ENCODE measurements at places on chromosomes 5 and 9.
A peak's percentile ranks its signal among the peaks of the same experiment; 100 is the strongest.

- DNase-seq: no peak
These were observed 1.2 kb upstream of the GARIN3 start for GRCh38 chr5:157167214-157167621.

DNA sequence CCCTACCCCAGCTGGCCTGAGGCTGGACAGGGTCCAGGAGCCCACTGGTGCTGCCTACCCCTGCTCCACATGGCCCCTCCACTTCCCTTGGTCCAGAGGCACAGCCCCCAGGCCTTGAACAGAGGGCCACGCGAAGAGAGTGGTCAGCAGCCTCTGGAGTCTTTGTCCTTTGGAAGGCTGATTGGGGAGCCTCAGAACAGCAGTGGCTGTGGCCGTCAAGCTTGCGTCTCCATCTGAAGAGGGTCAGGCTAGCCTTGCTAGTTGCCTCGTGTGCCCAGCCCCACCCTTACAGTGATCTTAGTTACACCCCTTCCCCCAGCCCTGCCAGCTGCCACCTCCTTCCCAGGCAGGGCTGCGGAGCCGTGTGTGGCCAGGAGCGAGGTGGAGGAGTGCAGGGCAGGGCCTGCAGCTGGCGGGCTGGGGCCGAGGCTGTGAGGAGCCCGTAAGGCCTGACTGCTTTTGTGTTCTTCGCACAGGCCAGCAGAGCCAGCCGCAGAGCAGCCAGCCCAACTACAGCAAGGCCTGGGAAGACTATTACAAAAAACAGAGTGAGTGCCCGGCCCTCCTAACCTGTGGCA is 30.1 kb upstream of the PRDM12 start:
- no peak for DNase-seq

GRCh38 chr9:138072897-138073296 is 195.3 kb downstream of the CACNA1B start:
- DNase-seq: no peak

- DNase-seq: no peak
These were observed 16.0 kb downstream of the CXXC5 start for GRCh38 chr5:139664086-139664693.

DNA sequence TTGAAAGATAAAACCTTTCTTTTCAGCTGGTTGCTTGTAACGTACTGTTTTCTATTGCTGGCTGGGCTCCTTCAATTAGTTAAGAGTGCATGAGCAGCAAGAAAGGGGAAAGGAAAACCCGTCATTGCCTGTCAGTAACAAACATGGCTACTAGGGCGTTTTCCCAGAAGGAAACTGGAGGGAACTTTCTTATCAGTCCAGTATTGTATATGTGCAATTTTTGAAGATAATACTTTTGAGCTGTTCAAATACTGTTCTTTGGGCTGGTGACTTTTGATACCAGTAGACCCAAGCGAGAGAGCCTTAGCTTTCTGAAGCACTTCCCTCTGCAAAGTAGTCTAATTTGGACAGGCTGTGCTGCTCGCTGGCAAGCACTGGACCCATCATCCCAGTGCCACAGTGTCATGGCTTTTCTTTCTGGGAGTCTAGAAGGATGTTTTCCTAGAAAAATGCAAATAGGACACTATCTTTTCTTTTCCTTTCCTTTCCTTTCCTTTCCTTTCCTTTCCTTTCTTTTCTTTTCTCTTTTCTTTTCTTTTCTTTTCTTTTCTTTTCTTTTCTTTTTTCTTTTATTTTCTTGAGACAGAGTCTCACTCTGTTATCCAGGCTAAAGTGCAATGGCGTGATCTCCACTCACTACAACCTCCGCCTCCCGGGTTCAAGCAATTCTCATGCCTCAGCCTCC is 149.9 kb upstream of the SMIM23 start:
- no peak for DNase-seq

DNA sequence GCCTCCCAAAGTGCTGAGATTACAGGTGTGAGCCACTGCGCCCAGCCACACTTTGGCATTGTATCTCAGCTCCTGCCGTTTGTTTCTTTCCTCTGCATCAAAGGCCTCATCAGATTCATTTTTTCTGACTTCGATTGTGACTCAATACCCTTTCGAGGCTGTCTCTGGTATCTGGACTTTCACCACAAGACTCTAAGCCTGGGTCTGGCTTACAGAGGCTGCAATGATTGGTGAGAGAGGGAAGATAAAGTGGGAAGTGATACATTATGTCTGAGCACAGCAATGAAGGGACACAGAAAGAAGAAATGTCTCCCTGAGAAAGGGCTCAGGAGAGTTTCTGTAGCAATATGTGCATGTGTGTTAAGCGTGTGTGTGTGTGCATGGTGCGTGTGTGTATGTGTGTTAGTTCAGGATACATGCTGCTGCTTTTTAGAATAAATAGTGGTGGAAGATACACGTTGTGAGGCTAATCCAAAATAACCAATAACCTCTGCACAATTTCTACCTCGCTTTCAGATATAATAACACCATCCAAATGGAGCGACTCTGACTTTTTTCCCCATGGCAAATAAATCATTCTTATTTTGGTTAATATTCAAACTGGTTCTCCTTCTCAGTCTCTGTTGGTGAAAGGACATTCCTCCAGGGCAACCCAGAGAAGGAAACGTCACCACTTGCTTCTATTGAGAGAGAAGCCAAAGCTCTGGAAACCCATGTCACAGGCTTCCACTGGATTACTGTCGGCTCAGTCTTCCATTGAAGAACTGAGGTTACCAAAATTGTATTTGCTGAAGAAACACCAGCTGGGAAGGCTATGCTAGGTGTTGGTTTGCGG is 8.1 kb upstream of the DAB2 start:
- no peak for DNase-seq

DNA sequence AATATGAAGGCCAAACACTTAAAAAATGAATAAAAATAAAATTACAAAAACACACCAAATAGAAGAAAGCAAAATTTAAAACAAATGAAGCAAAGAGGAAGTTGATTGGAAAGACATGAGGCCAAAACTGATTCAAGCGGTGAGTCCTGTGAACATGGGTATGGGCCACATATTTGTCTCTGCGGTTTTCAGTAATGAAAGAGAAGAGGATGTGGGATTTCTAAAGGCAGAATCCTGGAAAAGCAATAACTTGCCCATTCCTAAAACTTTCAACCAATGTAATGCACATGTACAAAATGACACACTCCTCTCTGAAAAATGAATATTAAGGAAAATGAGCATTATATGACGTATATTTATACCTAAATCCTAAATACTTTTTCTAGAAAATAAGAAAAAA is 263.7 kb downstream of the SEMA5A start:
- DNase-seq: no peak

DNA sequence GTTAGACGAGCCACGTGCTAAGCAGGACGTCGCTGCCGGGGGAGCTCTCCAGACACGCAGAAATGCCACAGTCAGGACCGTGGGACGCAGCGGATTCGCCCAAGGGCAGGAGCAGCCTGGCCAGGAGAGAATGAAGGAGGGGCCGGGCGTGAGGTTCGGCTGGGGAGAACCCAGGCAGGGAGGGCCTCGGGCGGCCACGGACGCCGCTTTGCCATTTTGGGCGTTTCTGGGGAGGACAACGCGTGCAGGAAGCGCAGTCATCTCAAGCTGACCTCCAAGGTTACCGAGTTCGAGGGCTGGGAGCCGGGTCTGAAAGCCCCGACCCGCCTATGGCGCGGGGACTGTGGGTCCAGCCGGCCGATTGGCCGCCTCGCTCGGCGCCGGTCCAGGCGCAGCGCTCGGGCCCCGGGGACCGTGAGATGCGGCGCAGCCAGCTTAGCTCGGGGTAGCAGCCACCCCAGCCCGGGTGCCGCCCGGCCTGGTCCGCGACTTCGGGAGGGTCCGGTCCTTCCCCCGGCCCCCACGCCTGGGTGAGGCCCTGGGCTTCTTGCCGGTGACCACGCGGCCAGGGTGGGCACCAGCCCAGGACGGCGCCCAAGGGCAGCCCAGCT is 760 bp upstream of the MAN1B1 start:
- DNase-seq: peak; percentile 31

- peak; percentile 30 for DNase-seq
These were observed 7.9 kb upstream of the IER5L start for GRCh38 chr9:129185991-129186390.

DNA sequence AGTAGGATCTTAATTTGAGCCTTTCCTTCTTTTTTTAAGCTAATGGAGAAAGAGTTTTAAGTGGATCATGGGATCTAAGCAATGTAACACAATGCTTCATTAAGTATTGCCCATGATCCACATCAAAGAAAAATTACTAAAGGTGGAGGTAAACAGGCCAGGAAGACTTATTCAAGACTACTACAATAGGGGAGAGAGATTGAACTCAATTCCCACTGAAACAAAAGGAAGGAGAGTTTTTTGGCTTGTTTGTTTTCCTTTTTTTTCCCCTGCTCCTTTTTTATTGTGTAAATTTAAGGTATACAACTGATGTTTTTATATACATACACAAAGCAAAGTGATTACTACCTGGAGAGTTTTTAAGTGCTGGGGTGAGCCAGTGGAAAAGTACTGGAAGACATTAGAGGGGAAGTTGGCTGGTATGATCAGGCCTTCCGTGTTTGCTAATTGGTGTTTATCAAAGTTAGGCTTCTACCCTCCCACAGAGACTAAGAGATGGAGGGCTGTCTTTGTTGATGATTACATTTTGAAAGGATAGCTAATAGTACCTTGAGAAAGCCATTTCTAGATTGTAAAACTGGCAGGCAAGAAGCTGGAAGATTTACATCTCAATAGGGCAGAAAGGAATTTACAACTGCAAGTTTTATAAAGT is 262.7 kb downstream of the CHSY3 start:
- no peak for DNase-seq

- no peak for DNase-seq
These were observed 285.7 kb downstream of the AOPEP start for GRCh38 chr9:95012035-95012708.

- peak; percentile 30 for DNase-seq
These were observed 1.6 kb upstream of the SEMA6A start for GRCh38 chr5:116576053-116576713.

DNA sequence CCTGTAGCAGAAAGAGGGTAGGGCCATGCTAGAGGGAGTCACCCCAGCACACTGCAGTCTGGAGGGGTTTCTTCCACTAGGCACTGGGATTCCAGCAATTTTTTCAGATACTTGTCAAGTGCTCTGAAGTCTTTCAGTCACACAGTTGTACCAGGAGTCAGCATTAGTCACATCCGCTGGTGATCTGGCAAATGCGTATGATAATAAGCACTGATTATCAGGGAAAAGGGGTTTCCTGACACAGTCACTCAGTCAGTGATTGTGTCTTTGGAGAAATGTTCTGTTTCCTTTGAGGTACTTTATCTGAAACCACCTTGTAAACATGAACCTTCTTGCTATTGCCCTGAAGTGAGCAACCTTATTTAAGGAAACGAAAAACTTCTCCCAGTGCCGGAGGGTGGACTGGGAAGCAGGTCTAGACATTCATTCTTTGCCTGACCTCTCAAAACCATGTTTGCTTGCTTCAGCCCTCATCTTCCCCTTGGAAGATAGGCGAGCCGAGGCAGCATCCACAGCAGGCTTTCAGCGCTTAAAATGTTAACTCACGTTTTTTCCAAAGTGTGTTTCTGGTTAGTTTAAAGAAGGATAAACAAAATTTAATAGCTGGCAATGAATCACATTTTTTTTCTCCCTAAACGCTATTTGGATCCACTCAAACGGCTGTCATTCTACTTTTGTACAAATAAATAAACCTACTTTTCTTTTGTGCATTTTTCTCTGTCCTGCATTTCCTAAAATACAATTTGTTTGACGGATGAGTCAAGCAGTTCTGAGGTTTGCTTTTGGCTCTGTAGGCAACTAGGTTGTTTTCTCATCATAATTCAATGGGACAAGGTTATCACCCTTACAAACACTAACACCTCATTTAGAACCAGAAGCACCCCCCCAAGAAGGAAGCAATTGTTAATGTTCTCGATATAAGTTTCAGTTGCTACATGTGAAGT is 77.7 kb downstream of the FOXD1 start:
- no peak for DNase-seq

GRCh38 chr9:126626127-126626925 is 12.6 kb downstream of the LMX1B start:
- no peak for DNase-seq

DNA sequence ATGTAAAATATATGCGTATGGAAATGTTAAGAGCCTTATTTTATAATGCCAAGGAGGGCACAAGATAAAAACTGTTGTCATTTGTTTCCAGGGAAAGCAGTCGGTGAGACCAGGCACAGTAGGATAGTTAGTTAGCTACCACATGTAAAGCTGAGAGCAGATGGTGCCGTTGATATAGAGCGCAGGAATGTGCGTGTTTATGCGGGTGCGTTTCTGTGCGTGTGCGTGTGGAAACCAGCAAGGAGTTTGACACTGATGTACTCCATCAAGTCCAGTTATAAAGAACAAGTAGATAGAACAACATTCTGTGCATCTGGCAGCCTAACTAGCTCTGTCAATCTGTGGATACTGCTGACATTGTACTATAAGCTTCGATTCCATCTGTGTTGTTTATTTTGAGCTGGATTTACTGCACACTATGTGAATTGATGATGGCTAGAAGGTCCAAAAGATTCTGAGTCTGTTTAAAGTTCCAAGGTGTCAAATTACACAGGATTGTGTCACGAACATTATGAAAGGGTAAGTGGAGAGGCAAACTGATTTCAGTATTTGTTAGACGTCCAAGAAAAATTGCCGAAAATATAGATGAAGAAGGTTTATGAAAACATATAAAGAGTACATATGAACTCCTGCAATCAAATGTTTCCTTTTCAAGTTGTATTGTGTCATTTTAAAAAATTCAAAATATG is 494.9 kb upstream of the MEF2C start:
- no peak for DNase-seq

- no peak for DNase-seq
These were observed 144.8 kb upstream of the DHFR start for GRCh38 chr5:80799573-80799972.

- DNase-seq: no peak
These were observed 111.5 kb upstream of the CCDC152 start for GRCh38 chr5:42645138-42645537.

DNA sequence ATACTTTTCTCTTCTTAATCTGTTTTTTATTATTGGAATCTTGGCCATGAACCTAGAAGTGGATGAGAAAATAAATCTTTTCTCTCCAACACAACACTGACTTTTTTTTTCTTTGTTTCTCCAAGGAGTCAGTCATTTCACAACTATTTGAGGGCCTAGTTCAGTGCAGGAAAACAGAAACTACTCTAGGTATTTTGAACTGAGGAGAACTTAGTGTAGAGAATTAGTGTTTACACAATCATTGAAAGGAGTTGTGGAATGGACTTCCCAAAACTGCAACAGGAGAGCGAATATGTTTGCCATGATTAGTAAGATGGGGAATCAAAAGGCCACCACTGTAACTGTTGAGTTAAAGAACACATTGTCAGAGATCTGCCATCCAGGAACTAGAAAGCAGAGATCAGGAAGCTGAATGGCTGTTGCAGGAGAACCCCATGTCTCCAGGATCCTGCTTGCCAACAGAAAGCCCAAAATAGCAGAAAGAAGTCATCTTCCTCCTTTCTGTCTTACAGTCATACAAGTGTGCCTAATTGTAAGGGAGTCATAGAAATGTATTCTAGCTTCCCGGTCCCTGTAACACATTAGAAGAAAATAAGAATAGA is 20.3 kb upstream of the PCDH1 start:
- DNase-seq: no peak

- no peak for DNase-seq
These were observed 159.8 kb upstream of the GAS1 start for GRCh38 chr9:87107072-87107471.

All from activated CD4-positive, alpha-beta T cell treated with anti-CD3 and anti-CD28 coated beads, Interleukin-2, amount 10 ng/mL, durations not matched to agents 7 days and 5 days (primary cell).